Stimulated activated CD4-positive, alpha-beta T cell treated with anti-CD3 and anti-CD28 coated beads, Interleukin-15, amount 100 ng/mL, for 48 hours (primary cell): ENCODE measurements at places on chromosomes 2 and 18.

DNA sequence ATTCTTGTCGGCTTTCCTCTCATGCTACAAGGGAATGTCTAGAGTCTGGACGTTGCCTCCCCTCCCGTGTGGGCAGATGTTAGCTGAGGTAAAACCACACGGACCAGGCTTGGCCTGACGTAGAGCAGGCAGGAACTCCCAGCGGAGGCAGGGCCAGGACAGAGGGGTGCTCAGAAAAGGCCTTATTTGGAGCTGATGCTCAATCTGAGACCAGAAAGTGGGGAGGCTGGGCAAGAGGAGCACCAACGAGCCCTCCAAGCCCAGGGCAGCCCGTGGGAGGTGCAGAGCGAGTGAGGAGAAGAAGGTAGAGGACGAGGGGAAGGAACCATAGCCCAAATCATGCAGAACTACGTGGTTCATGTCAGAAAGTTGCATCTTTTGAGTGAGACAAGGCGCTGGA, 9.0 kb downstream of the TEX51 start:
- no peak for DNase-seq

DNA sequence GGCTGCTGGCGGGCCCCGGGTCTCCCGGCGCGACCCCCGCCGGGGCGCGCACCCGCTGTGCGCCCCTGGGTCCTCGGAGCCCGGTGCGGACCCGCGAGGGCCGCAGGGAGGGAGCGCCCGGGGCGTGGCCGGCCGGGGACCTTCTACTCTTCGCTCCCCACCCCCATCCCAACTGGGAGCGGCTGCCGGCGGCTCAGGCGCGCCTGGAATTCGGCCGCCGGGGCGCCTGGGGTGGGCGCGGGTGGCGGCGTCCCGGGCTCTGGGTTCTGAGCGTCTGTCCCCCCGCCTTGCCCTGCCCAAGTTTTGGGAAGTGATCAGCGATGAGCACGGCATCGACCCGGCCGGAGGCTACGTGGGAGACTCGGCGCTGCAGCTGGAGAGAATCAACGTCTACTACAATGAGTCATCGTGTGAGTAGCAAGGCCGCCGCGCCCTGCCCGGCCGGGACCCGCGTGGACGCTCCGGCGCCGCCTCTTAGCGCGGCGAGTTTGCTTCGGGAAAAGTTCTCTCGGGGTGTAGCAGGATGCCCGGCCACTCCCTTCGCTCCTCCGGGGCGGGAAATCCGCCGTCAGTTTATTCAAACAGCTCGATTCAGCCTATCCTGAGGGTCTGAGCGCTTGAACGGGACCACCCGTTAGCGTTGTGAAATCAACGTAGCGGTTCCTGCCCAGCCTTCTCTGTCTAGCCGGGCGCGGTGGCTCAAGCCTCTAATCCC, 502 bp downstream of the TUBB6 start:
- peak; percentile 26 for DNase-seq

- no peak for DNase-seq
Measured at GRCh38 chr2:15811367-15811766, 129.0 kb upstream of the MYCN start.

DNA sequence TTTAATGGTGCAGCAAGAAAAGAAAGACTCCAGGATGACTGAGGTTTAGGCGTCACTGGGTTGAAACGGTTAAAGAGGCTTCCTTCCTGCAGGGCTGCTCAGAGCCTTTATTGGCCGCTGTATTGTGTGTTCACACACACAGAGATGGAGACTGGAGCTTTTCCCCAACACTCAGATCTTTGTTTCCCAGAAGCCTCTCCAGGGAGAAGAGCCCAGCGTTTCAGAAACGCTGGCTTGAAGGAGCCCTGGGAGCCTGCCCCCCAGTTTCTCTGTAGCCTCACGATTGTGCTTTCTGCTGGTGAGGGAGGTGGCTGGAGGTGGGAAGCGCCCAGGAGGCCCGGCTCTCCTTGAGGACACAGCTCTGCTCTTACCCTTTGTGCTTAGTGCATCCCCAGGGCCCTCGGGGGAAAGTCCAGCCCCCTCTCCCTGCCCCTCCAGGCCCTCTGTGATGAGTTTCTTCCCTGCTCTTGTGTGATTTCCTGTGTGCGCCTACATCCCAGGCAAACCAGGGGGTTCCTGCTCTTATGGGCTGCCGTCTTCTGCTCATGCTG, 37.1 kb downstream of the RRM2 start:
- DNase-seq, result no peak

- no peak for DNase-seq
Measured at GRCh38 chr18:62944454-62944853, 229.1 kb downstream of the PHLPP1 start.

- no peak for DNase-seq
Measured at GRCh38 chr2:174673440-174673839, 75.8 kb upstream of the WIPF1 start.

GRCh38 chr2:62352031-62352430, 154.0 kb downstream of the TMEM17 start:
- DNase-seq, result no peak

DNA sequence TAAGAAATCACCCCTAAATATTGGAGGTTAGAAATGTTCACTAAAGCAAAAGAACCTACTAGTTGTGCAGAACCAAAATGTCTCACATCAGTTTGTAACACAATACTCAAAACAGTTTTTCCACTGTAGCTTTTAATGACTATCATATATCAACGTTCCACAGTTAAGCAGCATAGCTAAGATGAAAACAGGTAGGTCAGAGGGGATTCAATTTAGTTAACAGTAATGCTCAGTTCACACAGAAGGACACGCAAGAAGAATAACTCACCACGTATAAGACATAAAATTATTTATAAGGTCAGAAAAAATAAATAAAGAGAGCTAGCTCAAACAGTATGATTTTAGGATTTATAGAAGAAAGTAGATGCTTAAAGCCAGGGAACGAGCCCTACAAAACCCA, 118.9 kb upstream of the CCDC150 start:
- DNase-seq, result no peak

GRCh38 chr2:73837847-73838585, 9.3 kb downstream of the STAMBP start:
- no peak for DNase-seq
